ENCODE measurements at places on chromosomes 1 and 21. TPM values are rescaled to one million over a fixed set of nuclear protein-coding genes. Genes with fewer than 3 reads are reported as not detected.
A peak's percentile ranks its signal among the peaks of the same experiment; 100 is the strongest.

BEND5 gene
- total RNA-seq, result 13.1 TPM

- no peak for DNase-seq
Observed at GRCh38 chr1:240341365-240342250, 249.9 kb downstream of the FMN2 start.

- peak; percentile 56 for DNase-seq
Observed at GRCh38 chr1:54808443-54809207, 7.5 kb upstream of the TTC22 start.

- peak; percentile 73 for DNase-seq
Observed at GRCh38 chr1:155125511-155125945, 2.1 kb upstream of the EFNA1 start.

GRCh38 chr1:85865213-85865612 is 157.0 kb upstream of the ZNHIT6 start:
- DNase-seq, result no peak

DNA sequence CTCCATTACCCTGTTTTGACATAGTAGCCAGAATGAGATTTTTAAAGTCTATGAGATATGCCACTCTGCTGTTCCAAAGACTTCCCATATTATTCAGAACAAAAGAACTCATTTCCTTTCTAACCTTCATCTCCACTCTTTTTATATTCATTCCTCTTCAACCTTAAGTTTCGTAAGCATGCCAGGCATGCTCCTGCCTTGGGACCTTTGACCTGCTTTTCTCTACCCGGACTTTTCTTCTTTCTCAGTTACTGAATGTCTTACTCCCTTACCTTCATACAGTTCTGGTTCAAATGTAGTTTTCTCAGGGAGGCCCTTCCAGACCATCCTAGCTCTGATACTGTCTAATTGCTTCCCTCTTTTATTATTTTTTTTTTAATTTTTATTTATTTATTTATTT is 81.1 kb downstream of the TNNI3K start:
- no peak for DNase-seq

DNA sequence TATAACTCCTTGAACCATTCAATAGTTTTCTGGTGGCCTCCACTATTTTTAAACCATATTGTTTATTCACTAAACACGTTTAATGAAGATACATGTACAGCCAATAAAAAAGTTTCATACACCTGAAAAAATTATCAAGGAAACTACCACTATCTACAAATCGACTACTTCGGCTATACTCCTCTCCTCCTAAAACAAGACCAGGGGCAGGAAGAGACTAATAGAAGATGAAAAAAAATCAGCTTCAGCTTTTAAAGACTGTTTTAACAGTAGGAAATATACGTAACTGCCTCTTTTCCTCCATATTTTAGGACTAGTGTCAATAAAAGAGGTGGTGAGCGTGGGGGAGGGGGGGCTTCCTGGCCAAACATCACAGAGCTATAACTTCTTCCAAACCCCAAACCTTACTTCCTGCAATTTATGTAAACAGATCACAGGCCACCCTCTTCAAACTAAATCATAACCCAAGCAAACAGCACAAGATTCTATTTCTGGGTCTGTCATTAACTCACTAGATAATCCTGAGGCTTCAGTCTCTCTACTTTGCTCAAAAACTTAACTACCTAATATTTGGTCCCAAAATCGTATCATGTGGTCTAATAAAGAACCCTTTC is 15.1 kb downstream of the FOXJ3 start:
- DNase-seq, result no peak

GRCh38 chr1:105294838-105295237 is 1545.1 kb downstream of the AMY1C start:
- no peak for DNase-seq
